Neural progenitor cell (in vitro differentiated cells): ENCODE measurements at places on chromosomes 2 and 18.

GRCh38 chr2:132475615-132476014 is 59.0 kb downstream of the GPR39 start:
- no peak for DNase-seq
- no peak overlapping the region for H3K4me3 ChIP-seq
- H3K27ac ChIP-seq, result no peak overlapping the region
- H3K4me1 ChIP-seq, result no peaks in the 10 kb centered on the region
- no peaks in the 10 kb centered on the region for H3K27me3 ChIP-seq
- no peaks in the 10 kb centered on the region for H3K36me3 ChIP-seq

- H3K27me3 ChIP-seq, result no peaks in the 10 kb centered on the region
- no peaks in the 10 kb centered on the region for H3K4me1 ChIP-seq
- no peak for DNase-seq
- no peak overlapping the region for H3K4me3 ChIP-seq
- H3K36me3 ChIP-seq, result no peaks in the 10 kb centered on the region
Observed at GRCh38 chr18:45666006-45666405, 50.7 kb downstream of the SLC14A2 start.

DNA sequence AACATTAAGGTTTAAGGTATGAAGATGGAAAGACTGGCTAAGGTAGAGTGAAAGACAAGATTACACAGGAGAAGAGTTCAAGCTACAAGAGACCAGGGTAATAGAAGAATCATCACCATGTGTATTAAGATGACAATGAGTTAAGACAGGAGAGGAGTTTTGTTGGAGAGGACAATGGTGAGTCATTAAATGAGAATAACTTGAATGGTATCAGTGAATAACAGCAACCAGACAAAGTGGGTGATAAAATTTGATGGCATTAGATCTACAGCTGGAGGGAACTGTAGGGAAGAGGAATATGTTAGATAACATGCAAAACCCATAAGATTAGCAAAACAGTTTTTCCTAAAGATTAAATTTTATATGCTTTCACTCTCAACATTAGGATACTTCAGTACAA is 18.8 kb upstream of the ENOSF1 start:
- no peaks in the 10 kb centered on the region for H3K4me1 ChIP-seq
- no peaks in the 10 kb centered on the region for H3K36me3 ChIP-seq
- H3K4me3 ChIP-seq, result no peak overlapping the region

- DNase-seq, result no peak
- no peaks in the 10 kb centered on the region for H3K36me3 ChIP-seq
- no peaks in the 10 kb centered on the region for H3K27me3 ChIP-seq
Observed at GRCh38 chr2:138124521-138124920, 160.2 kb downstream of the HNMT start.

GRCh38 chr18:46199515-46200147 is 95.4 kb downstream of the HAUS1 start:
- H3K36me3 ChIP-seq, result no peaks in the 10 kb centered on the region
- no peaks in the 10 kb centered on the region for H3K27me3 ChIP-seq
- H3K4me1 ChIP-seq, result no peaks in the 10 kb centered on the region
- no peak for DNase-seq

- no peak overlapping the region for H3K4me3 ChIP-seq
- peaks cover 16% of the 10 kb centered on the region for H3K27me3 ChIP-seq
- no peak overlapping the region for H3K27ac ChIP-seq
- no peak for DNase-seq
Observed at GRCh38 chr2:42804891-42805290, 12.5 kb upstream of the HAAO start.

- H3K27me3 ChIP-seq, result peaks cover 39% of the 10 kb centered on the region
- no peaks in the 10 kb centered on the region for H3K4me1 ChIP-seq
- no peak overlapping the region for H3K4me3 ChIP-seq
- no peaks in the 10 kb centered on the region for H3K36me3 ChIP-seq
Observed at GRCh38 chr18:37243741-37244140, 321.9 kb downstream of the CELF4 start.

DNA sequence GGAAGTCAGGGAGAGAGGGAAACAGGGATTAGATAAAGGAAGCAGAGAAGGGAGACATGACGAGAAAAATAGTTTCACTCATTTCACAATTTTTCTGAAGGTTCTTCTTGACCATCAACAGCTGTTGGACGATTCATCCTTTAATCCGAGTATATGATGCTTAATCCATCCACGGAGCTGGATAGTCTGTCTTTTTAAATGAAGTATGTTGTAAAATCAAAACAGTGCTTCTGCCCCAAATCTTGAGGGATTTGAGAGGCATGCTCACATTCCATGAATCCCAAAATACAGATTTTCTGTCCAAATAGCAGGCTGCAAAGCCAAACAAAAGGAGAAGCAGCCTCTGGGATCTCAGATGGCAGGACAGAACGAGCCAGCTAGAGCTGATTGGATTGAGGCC is 47.5 kb downstream of the EPAS1 start:
- no peaks in the 10 kb centered on the region for H3K27me3 ChIP-seq
- no peak for DNase-seq
- no peak overlapping the region for H3K4me3 ChIP-seq

GRCh38 chr18:28127763-28128658 is 48.9 kb downstream of the CDH2 start:
- peaks cover 44% of the 10 kb centered on the region for H3K4me1 ChIP-seq
- H3K27me3 ChIP-seq, result no peaks in the 10 kb centered on the region
- H3K27ac ChIP-seq, result no peak overlapping the region

- H3K27ac ChIP-seq, result no peak overlapping the region
- H3K27me3 ChIP-seq, result no peaks in the 10 kb centered on the region
- peaks cover 26% of the 10 kb centered on the region for H3K36me3 ChIP-seq
- no peaks in the 10 kb centered on the region for H3K4me1 ChIP-seq
- no peak overlapping the region for H3K4me3 ChIP-seq
Observed at GRCh38 chr18:9546468-9546867, 67.9 kb downstream of the PPP4R1 start.

- peaks cover 4% of the 10 kb centered on the region for H3K4me1 ChIP-seq
- H3K27me3 ChIP-seq, result peaks cover 52% of the 10 kb centered on the region
- H3K36me3 ChIP-seq, result no peaks in the 10 kb centered on the region
- no peak overlapping the region for H3K4me3 ChIP-seq
Observed at GRCh38 chr2:98727369-98728087, 3.4 kb downstream of the MGAT4A start.

DNA sequence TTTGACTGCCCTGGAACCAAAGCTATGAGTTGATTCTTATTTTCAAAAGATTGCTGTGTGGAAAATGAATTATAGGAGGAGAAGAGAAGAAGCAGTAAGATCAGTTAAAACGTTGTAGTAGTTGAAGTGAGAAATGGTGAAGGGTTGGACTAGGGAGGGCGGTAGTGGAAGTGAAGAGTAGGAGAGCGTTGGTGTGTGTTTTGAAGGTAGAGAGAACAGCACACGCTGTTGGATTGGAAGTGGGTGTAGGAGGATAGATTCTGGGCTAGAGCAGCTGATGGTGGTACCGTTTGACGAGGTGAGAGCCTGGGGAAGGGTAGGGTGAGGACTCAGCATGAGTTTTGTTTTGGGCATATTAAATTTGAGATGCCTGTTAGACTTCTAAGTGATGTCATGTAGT is 18.4 kb downstream of the RIOK3 start:
- H3K27ac ChIP-seq, result no peak overlapping the region
- H3K36me3 ChIP-seq, result peaks cover 17% of the 10 kb centered on the region
- no peak for DNase-seq
- peaks cover 8% of the 10 kb centered on the region for H3K4me1 ChIP-seq

- H3K4me1 ChIP-seq, result peaks cover 6% of the 10 kb centered on the region
- no peaks in the 10 kb centered on the region for H3K36me3 ChIP-seq
- no peaks in the 10 kb centered on the region for H3K27me3 ChIP-seq
- H3K27ac ChIP-seq, result no peak overlapping the region
- no peak for DNase-seq
- no peak overlapping the region for H3K4me3 ChIP-seq
Observed at GRCh38 chr2:177239932-177240630, 24.4 kb downstream of the NFE2L2 start.

- no peak for DNase-seq
- H3K27ac ChIP-seq, result no peak overlapping the region
- no peaks in the 10 kb centered on the region for H3K4me1 ChIP-seq
Observed at GRCh38 chr2:148918554-148918953, 43.5 kb downstream of the KIF5C start.

DNA sequence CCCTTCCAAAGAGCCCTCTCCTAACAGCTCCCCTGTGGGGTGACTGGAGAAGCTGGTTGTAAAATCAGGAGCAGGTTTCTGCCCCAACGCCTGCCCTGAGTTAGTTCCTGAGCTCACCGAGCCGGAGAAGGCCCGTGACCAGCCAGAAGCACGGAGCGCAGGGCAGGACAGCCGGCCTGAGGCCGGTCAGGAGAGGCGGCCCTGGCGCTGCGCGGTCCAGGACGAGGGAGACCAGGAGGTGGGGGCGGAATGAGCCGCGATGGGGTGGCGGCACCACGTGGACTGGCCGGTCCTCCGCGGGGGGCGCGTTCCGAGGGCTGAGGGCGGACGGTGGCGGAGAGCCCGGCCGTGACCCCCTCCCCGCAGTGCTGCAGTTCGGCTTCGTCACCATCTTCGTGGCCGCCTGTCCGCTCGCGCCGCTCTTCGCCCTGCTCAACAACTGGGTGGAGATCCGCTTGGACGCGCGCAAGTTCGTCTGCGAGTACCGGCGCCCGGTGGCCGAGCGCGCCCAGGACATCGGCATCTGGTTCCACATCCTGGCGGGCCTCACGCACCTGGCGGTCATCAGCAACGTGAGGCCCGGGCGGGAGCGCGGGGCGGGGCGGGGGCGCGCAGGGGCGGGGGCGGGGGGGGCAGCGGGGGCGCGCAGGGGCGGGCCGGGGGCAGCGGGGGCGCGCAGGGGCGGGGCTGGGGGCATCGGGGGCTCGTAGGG is 29.0 kb downstream of the ANO7 start:
- peak; percentile 92 for DNase-seq
- no peaks in the 10 kb centered on the region for H3K36me3 ChIP-seq
- H3K27ac ChIP-seq, result no peak overlapping the region
- H3K4me3 ChIP-seq, result peak overlapping the region; percentile 38
- peaks cover 12% of the 10 kb centered on the region for H3K4me1 ChIP-seq

GRCh38 chr2:79373358-79374130 is 139.3 kb upstream of the CTNNA2 start:
- no peak overlapping the region for H3K27ac ChIP-seq
- no peaks in the 10 kb centered on the region for H3K36me3 ChIP-seq
- H3K4me3 ChIP-seq, result no peak overlapping the region
- H3K27me3 ChIP-seq, result no peaks in the 10 kb centered on the region
- peaks cover 12% of the 10 kb centered on the region for H3K4me1 ChIP-seq

GRCh38 chr2:161321944-161322648 is 13.9 kb downstream of the PSMD14 start:
- H3K27me3 ChIP-seq, result no peaks in the 10 kb centered on the region
- H3K4me3 ChIP-seq, result no peak overlapping the region
- H3K36me3 ChIP-seq, result peaks cover 24% of the 10 kb centered on the region

DNA sequence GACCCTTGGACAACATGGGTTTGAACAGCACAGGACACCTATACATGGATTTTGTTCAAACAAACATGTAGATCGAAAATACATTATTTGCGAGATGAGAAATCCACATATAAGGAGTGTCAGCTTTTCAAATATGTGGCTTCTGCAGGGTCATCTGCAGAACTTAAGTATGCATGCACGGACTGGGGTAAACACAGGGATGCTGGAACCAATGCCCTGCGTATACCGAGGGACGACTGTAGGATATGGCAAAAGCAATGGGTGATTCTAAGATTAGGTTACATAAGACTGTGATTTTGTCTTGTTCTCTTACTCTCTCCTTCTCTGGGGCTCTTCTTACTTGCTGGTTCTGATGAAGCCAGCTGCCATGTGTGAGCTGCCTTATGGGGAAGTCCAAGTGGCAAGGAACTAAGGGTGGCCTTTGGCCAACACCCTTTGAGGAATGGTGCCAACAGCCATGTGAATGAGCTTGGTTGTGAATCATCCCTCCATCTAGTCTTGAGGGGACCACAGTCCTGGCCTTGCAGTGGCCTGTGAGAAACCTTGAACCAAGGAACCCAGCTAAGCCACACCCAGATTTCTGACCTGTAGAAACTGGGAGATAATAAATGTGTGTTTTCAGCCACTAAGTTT is 66.5 kb downstream of the EVA1A start:
- H3K36me3 ChIP-seq, result no peaks in the 10 kb centered on the region
- DNase-seq, result no peak
- H3K27ac ChIP-seq, result no peak overlapping the region
- H3K4me1 ChIP-seq, result no peaks in the 10 kb centered on the region

- no peak for DNase-seq
- H3K27ac ChIP-seq, result no peak overlapping the region
- peaks cover 13% of the 10 kb centered on the region for H3K4me1 ChIP-seq
- H3K4me3 ChIP-seq, result no peak overlapping the region
Observed at GRCh38 chr2:27776097-27776496, 4.6 kb downstream of the MRPL33 start.

GRCh38 chr2:141714496-141714895 is 416.3 kb downstream of the LRP1B start:
- H3K27ac ChIP-seq, result no peak overlapping the region
- no peaks in the 10 kb centered on the region for H3K27me3 ChIP-seq
- DNase-seq, result no peak

GRCh38 chr2:220764171-220764570 is 807.9 kb downstream of the EPHA4 start:
- H3K36me3 ChIP-seq, result no peaks in the 10 kb centered on the region
- H3K4me3 ChIP-seq, result no peak overlapping the region
- no peaks in the 10 kb centered on the region for H3K27me3 ChIP-seq
- H3K27ac ChIP-seq, result no peak overlapping the region
- peaks cover 21% of the 10 kb centered on the region for H3K4me1 ChIP-seq

DNA sequence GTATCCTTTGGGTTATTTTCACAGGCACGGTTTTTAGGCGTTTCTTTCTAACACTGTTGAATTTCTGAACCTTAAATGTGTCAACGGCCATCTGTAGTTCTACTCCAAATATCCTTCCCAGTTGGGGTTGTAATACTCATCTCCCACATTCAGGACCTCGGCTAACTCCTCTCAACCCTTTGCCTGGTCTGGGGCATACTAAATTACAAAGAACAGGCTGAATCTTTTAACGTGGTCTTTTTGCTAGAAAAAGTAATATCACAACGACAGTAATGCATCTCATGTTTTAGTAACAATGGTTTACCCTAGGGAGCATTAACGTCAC is 2.1 kb downstream of the RPRM start:
- peaks cover 47% of the 10 kb centered on the region for H3K27me3 ChIP-seq
- peak overlapping the region; percentile 50 for H3K4me3 ChIP-seq
- peaks cover 51% of the 10 kb centered on the region for H3K4me1 ChIP-seq
- DNase-seq, result no peak

DNA sequence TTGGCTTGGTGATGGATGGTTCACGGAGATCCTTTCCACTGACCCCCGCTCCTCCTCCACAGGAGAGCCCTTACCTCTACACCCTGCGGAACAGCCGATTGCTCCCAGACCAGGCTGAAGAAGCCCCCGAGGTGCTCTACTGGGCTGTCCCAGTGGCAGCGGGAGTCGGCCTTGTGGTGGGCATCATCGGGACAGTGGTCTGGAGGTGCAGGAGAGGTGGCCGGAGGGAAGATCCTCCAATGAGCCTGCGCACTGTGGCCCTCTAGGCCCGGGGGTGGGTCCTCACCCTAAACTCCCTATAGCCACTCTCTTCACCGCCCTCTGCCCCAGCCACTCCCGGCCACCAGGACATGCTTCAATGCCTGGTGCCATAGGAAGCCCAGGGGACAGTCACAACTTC is 108.8 kb upstream of the PPP1CB start:
- no peaks in the 10 kb centered on the region for H3K27me3 ChIP-seq
- no peak for DNase-seq
- no peaks in the 10 kb centered on the region for H3K36me3 ChIP-seq
- peaks cover 22% of the 10 kb centered on the region for H3K4me1 ChIP-seq

GRCh38 chr18:78583739-78584458 is 395.7 kb upstream of the SALL3 start:
- no peaks in the 10 kb centered on the region for H3K4me1 ChIP-seq
- H3K36me3 ChIP-seq, result no peaks in the 10 kb centered on the region
- H3K27ac ChIP-seq, result no peak overlapping the region
- DNase-seq, result no peak
